ENCODE measurements at places on chromosomes 1 and 21.
A peak's percentile ranks its signal among the peaks of the same experiment; 100 is the strongest.

DNA sequence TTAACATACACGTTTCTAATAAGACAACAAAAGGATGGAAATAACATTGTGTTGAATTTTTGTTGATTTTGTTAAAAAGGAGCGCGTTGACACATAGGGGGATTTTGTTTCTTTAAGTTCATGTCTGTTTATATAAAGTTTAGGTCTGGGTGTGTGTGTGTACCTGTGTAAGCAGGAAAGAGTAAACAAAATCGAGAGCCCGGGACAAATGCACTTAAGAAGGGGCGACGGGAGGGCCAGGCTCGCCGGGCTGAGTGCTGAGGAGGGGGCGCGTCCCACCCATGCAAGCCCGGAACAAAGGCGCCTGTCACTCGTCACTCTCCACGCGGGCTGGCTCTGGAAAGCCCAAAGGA, 28.8 kb upstream of the TRIM17 start:
- no peak for DNase-seq

DNA sequence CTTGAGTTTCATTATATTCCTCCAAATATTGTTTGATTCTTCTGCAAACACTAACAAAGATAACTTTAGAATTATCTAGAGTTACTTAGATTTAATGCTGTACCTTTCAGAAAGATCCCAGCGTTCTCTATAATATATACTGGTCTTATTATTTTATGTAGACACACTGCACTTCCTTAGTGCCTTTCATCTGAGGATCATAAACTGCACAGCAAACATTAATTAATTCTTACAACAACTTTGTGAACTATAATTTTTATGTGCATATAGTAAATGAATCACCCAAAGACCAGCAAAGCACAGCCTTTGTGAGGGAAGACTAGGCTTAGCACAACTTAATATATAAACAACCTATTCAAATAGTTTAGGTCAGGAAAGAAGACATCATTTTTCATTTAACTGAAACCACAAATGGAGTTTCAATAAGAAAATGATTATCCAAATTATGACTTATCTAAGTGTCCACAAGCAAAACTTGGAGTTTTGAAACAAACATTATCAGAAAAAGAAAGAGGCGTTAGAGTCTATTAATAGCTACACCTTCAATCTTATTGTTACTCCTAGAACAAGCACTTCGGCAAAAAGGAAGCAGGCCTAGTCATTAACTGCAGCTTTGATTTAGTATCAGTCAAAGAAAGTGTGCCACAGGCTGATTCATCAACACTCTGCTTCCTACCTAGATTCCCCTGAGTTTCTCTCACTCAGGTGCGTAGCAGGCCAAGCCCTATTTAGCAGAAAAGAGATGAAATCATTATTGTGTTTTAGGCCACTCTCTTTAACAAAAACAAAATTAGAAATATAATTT, 22.5 kb upstream of the RC3H1 start:
- DNase-seq: no peak

- no peak for DNase-seq
Measured at GRCh38 chr21:42439284-42440186, 35.8 kb downstream of the UBASH3A start.

DNA sequence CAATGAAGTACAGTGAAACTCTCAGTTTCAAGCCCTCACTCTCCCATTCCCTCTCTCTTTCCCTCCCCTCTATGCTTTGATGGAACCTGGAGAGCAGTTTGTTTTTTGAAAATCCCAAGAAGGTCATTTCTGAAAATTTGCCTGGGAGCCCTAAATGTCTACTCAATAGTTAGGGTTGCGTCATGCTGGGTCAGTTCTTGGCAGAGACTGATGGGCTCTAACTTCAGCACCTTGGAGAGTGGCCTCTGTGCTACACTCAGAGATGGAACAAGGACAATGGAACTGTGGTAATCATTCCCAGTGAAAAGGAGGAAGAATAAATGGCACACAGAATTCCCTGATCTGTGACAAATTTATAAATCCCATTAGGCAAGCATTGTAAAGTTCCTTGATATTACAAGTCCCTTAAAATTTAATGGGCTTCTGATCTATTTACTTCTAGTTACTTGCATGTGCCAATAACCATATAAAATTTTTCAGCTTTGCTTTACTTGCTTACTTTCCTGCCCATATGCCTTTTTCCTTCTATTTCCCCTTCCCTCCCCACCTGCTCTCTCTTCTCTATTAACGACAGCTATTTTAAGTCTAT, 182.9 kb upstream of the KCND3 start:
- peak; percentile 48 for DNase-seq

DNA sequence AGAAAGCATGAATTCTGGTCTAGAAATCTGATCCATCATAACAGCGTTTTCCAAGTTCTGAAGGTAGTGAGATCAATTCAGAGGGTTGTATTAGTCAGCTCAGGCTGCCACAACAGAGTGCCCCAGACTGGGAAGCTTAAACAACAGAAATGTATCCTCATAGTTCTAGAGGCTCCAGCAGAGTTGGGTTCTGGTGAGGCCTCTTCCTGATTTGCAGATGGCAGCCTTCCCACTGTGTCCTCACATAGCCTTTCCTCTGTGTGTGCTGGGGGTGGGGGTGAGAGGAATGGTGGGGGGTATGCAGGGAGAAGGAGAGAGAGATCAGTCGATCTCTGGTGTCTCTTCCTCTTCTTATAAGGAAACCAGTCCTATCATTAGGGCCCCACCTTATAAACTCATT, 15.1 kb downstream of the ZBTB8B start:
- DNase-seq: no peak

DNA sequence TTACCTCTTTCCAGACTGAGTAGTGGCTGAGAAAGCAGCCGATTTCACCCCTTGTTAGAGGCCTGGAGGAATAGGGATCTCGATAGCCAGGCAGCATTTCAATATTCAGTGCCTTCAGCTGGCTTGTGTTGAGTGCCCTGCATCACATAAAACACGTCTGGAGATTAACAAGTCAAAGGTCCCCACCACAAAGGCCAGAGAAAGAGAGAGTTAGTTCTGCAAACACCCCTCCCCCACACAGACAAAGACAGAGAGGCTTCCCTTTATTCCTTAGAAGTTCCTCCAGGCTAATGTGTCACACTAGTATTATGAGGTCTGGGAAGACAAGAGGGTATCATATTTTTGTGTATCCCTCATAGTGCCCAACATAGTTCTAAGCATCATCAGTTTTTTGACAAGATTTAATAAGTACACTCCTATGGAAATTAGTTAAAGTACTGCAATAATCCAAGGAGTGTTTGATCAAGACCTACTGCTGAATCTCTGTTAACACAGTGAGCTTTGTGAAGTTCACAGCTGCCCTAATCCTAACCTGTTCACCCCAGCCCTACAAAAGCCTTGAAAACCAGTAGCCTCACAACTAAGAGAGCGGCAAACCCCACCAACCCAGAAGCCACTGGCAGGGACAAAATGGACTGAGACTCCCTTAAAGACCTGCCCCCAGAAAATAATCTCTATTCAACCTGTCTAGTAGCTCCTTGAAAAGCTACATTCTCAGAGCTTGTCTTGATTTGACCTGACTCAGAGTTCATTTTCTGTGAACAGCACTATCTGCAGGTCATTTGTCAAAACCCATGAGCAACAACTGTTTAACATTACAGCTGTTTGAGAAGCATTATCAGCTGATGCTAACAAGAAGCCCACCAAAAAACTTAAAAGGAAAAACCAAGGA, 91.9 kb downstream of the COLGALT2 start:
- DNase-seq: no peak

DNA sequence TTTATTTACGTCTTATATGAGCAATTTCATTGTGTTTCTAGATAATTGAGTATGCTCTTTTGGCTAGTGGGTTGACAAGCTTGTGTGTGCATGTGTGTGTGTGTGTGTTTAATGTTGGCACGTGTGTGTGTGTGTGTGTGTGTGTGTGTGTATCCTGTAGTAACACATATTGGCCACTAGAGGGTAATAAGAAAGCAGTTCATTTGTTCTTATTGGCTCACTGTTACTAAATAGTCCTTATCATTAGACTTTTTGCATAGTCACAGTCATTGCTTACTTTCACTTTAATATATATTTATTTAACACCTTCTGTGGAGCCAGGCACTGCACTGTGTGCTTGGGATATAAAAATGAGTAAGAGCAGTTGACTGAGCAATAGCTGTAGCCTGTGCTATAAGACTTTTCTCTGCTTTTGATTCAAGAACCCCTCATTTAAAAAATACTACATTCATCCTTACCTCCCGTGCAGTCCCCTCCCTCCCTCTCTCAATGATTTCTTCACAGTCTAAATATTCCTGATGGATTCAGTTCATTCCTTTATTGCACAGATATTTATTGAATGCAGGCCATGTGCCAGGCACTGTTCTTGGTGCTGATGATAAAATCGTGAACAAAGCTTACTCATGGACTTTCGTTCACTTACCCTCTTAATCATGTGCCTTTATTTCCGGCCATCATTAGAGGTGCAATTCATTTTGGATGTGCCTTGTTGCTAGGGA, 96.7 kb downstream of the DYRK1A start:
- DNase-seq: peak; percentile 24

DNA sequence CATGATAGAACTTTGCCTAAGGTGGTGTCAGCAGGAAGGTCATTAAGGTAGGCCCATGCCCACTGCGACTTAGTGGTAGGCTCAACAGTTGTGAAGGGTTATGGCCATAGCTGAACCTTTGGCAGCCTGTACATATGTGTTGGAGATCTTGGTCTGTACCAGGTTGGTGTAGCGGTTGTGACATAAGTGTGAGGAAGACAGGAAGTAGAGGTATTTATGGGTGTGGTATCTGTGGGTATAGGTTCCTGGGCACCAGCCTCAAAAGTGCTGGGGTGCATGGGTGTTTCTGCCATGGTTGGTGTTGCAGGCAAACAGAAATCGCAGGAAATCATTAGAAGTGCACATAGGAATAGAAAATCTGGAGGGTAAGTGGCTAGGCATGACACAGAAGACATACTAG, 18.6 kb upstream of the LRIF1 start:
- DNase-seq: no peak
